GM04503 (cell line): ENCODE measurements at places on chromosomes 3 and 15.

- DNase-seq, result no peak
Observed at GRCh38 chr15:74468341-74469032, 7.5 kb upstream of the UBL7 start.

- no peak for DNase-seq
Observed at GRCh38 chr3:127694467-127695215, 21.9 kb downstream of the ABTB1 start.

DNA sequence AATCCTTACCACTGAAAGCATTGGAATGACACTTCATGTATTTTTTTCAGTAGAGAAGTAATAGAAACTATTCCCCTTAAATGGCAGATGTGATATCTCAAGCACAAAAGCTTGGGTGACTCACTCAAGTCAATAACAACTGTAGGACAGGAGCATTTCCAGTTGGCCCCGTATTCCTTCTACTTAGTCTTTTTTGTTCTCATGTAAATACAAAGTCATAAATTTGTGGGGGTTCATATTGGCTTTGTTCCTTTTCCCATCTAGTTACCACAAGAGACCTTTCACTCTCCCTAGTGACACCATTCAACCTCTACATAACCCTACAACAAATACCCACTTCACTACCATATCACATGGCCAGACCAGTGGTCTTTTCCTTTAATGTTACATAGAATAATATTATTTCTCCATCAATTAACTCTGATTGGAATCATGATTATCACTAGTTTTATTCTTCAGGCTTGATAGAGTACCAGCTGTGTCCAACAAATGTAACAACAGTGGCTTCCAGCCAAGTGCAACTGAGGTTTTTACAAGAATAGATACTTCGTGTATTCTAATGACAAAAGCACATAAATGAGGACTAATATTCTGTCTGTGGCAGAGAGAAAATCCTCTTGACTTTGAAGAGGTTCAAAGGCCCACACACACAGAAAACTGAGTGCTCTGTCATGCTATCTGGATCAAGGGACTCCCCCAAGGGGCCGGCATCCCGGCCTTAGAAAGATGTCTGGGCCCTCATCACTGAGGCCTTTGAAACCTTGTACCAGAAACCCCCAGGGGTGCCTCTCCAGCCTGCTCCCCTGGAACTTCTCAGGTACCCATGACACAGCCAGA, 94.0 kb upstream of the THBS1 start:
- no peak for DNase-seq

DNA sequence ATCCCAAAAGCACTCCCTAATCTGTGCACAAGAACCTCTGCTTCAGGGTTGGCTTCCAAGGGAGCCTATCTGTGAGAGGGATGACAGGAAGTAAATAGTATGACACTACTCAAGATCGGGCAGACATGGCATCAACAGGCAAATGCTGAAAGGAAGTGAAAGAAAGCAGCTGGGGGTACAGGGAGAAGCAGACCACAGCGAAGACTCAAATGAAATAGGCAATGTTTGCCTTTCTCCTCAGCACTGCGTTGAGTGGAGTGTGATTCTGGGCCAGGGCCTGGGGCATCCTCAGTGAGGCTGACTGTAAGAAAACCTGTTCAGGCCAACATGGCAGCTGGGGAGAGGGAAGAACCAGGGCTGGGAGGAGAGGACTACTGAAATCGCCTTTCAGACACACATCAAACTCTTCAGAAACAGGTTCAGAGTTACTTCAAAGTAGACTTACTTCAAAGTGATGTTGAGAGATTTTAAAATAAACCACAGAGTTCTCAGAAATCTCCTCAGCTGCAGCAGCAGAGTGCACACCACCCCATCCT, 96.6 kb downstream of the SLC9A9 start:
- DNase-seq, result no peak

DNA sequence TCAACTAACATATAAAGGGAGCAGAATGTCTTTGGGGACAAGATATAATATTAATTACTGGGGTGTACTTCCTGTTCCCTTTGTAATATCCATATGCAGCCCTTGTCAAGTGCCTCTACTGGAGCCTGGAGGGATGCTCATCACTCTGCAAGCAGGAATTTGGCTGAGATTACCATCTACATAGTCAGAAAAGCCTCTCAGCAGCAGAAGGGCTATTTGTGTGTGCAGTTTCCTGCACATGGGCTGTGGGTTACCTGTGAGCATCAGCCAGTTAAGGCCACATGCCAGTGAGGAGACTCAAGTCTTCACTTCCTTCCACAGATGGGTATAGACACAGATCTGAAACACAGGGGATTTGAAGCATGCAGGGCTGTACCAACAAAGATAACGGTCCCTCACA, 278.1 kb upstream of the PLSCR5 start:
- no peak for DNase-seq

- no peak for DNase-seq
Observed at GRCh38 chr3:77906102-77906709, 866.3 kb downstream of the ROBO2 start.

DNA sequence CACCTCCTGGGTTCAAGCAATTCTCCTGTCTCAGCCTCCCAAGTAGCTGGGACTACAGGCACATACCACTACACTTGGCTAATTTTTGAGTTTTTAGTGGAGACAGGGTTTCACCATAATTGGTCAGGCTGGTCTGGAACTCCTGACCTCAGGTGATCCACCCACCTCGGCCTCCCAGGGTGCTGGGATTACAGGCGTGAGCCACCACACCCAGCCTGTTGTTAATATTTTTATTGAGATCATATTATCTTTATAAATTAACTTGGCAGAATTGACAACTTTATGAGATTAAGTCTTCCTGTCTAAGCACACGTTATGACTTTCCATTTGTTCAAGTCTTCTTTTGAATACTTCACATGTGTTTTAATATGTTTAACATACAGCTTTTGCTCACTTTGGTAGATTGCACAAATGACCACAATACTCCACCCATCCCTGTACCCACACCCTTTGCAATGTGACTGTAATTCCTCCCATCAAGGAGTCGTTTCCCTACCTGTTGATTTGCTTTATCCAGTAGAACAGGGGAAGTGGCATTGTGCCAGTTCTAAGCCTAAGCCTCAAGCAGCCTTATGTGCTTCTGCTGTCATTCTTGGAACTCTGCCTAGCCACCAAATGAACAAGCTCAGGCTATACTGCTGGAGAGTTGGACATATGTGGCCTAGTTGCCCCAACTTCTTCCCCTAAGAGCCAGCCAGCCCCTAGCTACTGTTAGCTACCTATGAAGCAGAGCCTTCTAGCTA, 8.2 kb downstream of the XYLB start:
- no peak for DNase-seq

DNA sequence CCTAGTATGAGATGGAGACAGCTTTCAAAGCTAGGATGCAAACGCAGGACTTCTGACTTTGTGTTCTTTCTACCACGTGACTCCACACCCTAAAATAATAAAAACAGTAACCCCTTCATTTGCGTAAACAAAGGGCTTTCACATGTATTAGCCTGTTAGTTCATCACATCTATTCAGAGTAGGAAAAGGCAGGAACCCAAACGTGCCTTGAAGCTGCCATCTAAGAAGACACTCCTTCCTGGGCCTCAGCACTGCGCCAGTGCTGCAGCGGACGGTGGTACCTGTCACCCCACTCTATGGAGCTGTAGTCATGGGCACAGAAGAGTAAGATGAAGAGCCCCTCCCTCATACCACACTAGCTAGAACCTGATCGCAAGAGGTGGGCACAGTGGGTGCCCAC, 34.3 kb downstream of the PLD1 start:
- DNase-seq, result no peak

DNA sequence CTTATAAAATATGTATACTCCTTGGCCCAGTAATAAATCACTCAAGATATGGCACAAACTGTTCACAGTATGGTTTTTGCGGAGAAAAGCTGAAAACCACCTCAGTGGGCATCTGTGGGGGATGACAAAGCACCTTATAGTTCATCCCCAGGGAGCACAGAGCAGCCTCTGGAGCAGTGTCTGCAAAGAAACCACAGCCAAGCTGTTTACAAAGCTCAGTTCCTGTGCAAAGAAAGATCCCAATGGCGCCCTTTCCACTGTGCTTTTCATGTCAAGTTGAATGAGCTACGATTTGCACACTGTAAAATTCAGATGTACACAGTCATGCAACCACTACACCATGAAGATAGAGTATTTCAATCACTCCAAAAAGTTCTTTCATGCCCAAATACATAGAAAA, 2.5 kb upstream of the EFCC1 start:
- DNase-seq, result no peak

DNA sequence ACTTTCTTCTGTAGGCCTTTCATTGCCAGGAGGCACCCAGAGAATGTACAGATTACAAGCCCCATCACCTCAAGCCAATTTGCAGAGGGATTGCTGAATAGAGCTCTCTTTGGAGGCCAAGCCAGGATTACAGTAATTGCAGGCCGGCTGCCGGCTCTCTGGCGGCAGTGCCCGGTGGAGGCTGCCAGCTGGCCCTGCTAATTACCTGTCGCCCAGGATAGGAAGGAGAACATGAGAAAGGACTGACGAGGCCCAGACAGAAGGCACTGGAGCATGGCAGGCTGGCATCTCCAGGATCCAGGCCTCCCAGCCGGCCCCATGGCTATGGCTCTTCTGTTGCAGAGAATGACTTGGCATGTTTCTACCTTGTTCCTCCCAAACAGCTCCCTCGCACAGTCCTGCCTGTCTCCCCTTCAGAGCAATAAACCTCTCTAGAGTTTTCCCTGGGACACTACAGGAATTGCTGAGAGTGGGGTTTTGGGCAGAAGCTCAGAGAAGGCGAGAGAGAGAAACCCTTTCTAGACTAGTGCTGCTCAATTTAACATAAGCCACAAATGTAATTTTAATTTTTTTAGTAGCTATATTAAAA, 273.6 kb upstream of the PROK2 start:
- DNase-seq, result no peak

- DNase-seq, result peak; percentile 16
Observed at GRCh38 chr3:148379763-148380382, 317.8 kb upstream of the AGTR1 start.

- no peak for DNase-seq
Observed at GRCh38 chr3:13229273-13229949, 156.2 kb upstream of the IQSEC1 start.

- no peak for DNase-seq
Observed at GRCh38 chr3:69499899-69500421, 114.1 kb upstream of the FRMD4B start.

DNA sequence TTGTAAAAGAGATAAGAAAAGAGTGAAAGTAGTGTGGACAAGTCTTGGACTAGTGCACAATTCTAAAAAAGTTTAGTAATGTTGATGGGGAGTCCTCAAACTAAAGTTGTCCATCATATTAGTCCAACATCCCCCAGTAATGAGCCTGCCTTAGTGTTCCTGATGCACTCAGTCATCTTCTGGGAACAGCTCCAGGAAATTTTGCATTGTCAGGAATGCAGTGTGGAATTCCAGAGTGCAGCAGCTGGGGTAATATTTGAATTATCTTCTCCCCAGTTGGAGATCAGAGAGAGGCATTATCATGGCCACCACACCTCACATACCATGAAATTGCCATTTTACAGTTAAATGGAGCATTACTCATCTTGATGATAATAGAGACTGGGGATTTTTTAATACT, 528.8 kb upstream of the NAALADL2 start:
- DNase-seq, result peak; percentile 83

- no peak for DNase-seq
Observed at GRCh38 chr3:78249294-78249693, 1209.4 kb downstream of the ROBO2 start.

DNA sequence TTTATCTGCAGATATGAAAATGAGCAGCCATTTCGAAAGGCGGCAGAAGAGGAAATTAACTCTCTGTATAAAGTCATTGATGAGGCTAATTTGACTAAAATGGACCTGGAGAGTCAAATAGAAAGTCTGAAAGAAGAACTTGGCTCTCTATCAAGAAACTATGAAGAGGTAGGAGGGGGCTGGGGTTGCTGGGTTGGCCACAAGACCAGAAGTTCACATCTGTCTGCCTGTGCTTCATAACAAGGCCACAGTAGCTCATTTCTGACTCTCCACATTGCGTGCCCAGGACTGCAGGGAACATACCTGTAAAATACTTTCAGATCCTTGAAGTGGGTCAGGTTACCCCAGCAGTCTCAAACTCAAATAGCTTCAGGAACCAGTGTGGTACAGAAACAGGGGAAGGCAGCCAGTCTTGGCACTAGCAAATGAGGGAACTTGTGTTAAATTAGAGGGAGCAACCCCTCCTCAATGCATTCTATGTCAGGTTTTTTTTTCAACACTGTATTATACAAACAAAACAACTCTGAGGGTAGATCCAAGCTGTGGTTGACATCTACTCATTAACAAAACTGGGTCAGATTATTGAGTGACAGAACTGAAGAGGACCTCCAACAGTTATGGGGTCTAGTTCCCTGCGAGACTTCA, 48.7 kb downstream of the BFSP2 start:
- DNase-seq, result no peak

- no peak for DNase-seq
Observed at GRCh38 chr3:11558918-11559815, 84.5 kb downstream of the VGLL4 start.

GRCh38 chr3:171132873-171133272, 106.4 kb upstream of the SLC2A2 start:
- DNase-seq, result peak; percentile 53

GRCh38 chr3:71801986-71802385, 17.0 kb upstream of the PROK2 start:
- DNase-seq, result no peak

DNA sequence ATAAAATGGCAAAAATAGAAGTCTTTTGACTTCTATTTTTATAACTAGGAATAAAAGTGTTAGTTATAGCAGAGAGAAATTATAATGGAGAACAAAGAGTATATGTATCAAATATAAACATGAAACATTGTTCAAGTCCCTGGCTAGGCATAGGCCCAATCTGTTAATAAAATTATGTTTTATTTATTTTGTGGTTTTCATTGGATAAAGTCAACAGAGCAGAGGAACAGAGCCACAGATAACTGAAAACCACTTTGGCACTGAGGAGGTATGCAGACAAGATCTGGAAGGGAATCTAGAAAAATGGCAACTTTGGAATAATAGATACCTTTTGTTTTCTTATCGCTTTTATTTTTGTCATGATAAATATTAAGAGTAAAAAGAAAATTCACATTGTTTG, 50.4 kb upstream of the ICE2 start:
- no peak for DNase-seq

GRCh38 chr15:52579852-52580251, 11.0 kb upstream of the ARPP19 start:
- DNase-seq, result no peak

GRCh38 chr15:61171209-61171608, 57.9 kb downstream of the RORA start:
- DNase-seq, result no peak

- DNase-seq, result no peak
Observed at GRCh38 chr15:25435474-25436243, 3.2 kb downstream of the UBE3A start.

DNA sequence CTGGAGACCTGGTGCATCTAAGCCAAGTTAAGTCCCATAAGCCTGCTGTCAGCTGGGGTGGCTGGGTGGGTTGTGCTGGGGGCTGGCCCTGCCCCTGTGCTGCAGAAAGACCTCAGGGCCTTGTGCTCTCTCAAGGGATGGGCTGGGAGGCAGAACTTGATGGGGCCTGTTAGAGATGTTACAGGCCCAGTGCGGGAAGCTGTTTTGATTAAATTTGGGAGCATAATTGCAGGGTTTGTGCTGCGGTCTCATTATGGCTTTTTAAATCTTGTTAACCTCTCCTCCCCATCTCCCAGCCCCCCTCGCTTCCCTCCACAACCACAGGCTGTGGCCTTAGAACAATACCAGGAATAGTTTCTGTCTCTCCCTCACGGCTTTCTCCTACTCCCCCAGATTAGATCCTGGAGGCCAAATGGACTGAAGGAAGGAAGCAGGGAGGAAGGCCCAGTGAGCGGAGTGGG, 87.6 kb upstream of the TLE3 start:
- no peak for DNase-seq
